ENCODE measurements at places on chromosomes 5 and 9.

DNA sequence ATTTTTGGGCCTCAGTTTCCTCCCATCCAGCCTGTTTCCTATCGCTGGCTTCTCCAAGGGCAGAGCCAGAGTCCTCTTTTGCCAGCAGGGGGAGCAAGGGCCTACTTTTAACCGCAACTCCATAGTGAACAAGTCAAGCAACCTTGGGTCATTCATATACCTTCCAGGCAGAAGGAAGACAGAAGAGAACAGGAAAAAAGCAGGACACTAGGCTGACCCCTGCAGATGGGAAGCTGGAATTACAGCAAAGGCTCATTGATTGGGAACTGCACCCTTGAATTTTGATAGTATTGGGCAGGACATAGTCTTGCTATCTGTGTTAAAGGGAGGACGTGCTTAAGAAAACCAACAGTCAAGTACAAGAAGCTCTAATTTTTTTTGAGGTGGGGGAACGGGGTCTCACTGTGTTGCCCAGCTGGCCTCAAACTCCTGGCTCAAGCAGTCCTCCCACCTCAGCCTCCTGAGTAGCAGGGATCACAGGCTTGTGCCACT is 30.1 kb downstream of the QRFP start:
- peak; percentile 69 for DNase-seq

GRCh38 chr9:37967014-37967760 is 63.3 kb upstream of the SLC25A51 start:
- DNase-seq, result no peak

GRCh38 chr5:137346281-137346680 is 152.8 kb downstream of the SPOCK1 start:
- DNase-seq, result no peak

DNA sequence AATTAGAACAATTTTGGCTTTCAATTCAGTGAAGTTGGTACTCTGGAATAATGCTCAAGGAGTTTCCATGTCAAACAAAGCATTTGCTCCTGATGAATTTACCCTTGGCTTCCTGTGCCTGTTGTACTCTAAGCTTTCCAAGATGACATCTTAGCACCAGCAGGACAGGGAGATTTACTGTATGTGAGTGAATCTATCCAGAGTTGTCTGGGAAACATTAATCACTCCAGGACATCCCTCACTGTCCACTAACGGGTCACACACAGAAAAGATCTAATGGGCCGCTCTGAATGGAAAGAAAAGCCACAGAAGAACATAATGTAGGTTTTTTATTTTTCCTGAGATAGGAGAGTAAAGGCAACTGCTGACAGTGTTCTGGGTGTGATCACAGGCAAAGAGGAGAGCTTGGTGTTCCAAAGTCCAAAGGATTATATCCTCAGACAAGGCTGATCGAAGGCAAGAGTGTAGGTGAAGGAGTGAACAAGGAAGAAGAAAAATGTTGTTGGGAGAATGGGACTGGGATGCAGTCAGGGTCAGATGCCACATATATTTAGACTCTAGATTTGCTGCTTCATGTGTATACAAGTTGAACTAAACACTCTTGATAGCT is 167.7 kb upstream of the RPS23 start:
- no peak for DNase-seq

- DNase-seq, result peak; percentile 87
These were observed 1.6 kb upstream of the ANXA2R start for GRCh38 chr5:43041669-43042175.

DNA sequence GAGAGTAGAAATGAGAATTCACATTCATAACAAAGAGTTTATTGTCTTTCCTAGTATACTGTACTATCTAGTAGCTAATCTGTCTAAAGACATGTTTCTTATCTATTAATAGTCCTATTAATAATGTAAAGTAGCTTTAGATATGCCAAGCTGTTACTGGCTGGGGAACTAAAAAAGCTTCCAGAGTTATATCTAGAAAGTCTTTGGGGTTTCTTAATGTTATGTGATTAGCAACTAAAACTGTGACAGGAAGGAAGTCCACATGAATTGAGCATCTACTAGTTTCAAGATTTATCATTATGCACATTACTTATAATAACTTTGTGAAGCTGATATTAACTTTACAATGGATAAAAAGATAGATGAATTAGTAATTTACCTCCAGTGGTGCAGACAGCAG is 122.7 kb upstream of the CDKN2B start:
- no peak for DNase-seq

- no peak for DNase-seq
These were observed 47.8 kb upstream of the FYB1 start for GRCh38 chr5:39267186-39267585.

GRCh38 chr9:128254855-128255759 is 20.7 kb downstream of the GOLGA2 start:
- DNase-seq, result no peak

DNA sequence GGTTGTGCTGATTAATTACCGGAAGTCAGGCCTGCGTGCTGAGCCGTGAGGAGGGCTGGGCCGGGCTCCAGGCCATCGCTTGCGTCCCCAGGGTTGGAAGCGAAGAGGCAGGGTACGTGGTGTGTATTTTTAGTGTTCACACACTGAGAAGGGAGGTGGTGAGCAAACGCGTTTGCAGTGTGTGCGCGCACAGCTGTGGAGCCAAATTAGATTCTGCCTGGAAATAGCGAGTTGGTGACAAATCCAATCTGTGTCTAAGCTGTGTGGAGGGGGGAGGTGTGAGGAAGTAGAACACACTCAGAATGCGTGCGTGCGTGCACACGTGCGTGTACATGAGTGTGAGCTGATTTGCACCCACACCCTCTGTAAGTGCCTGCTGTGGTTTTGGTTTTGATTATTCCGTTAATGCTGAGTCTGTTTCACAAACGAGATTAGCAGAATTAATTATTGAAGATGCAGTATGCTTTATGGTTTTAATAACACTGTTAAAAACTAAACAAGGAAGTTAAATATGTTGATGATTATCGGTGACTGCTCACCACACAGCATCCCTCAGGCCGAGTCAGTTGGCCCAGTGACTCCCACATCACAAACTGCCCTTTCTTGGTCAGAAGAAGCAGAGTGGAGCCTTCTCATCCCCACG is 111.8 kb upstream of the FCN2 start:
- no peak for DNase-seq

- no peak for DNase-seq
These were observed 134.0 kb upstream of the TARS1 start for GRCh38 chr5:33306758-33307157.

DNA sequence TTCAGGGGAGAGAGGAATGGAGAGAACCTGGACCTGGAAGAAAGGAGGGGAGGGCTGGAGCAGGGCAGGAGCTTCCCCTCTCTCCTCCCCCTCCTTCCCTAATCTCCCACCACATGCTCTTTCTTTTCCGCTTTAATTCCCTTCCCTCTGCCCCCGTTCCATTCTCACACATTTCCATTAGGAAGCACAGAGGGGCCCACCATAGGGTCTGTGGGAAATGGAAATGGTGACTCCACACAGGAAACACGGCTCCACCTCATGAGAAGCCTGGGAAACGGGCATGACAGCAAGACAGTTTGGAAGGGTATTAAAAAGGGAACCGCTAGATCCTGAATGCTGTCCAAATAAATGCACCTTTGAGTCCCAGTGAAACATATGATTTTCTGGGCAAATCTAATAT is 64.9 kb upstream of the ENTREP1 start:
- no peak for DNase-seq

GRCh38 chr5:146082798-146083197 is 22.6 kb downstream of the PLAC8L1 start:
- no peak for DNase-seq

DNA sequence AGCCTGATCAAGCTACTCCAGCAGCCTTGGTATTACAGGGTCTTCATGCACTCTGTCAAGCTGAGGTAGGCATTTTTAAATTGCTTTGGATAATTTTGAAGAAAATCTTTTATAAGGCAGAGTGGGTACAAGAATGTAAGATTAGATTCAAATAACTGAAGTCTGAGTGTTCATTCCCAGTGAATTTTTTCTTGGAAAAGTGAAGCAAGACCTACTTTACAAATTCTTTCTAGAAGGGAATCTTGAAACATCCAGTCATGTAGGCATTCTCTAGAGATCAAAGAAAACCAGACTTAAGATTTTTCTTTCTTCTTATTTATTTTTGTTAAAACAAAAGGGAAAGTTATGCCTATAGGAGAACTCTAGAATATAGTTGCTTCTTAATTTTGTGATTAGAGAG is 139.0 kb downstream of the FOCAD start:
- no peak for DNase-seq

DNA sequence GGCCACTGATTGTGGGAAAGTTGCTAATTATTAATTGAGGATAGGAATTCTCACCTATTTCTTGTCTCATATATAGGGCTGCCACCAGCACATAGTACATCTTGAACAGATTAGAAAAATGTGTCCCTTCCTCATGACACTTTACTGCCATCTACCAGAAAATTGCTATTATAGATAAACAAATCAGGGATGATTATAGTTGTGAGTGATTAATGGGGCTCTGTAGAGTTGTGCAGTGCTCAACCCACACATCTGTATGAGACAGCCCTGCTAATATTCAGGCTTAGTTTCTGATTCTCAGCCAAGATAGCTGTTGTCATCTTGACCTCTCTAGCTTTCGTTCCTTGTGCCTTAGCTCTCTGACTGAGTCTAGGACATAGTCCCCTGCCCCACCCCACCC is 373.3 kb downstream of the TLE4 start:
- DNase-seq, result no peak

DNA sequence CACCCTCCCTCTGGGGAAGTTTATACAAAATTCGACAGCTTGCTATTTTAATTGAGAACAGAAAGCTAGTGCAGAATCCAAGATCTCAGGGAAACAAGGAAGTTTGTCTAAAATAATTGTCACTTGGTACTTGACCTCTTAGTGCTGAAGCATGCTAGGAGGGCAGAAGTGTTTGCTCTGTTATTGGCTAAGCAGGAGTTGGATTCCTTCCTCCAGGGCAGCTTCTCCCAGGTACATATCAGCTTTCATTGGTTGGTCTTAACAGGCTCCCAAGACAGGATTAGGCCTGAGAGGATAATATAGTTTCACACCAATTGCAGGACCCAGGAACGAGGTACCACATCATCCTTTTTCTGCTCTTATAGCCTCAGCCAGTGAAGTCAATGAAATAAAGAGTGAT is 432.8 kb downstream of the IRX1 start:
- no peak for DNase-seq

GRCh38 chr5:43421450-43422133 is 9.4 kb upstream of the CCL28 start:
- DNase-seq, result no peak

DNA sequence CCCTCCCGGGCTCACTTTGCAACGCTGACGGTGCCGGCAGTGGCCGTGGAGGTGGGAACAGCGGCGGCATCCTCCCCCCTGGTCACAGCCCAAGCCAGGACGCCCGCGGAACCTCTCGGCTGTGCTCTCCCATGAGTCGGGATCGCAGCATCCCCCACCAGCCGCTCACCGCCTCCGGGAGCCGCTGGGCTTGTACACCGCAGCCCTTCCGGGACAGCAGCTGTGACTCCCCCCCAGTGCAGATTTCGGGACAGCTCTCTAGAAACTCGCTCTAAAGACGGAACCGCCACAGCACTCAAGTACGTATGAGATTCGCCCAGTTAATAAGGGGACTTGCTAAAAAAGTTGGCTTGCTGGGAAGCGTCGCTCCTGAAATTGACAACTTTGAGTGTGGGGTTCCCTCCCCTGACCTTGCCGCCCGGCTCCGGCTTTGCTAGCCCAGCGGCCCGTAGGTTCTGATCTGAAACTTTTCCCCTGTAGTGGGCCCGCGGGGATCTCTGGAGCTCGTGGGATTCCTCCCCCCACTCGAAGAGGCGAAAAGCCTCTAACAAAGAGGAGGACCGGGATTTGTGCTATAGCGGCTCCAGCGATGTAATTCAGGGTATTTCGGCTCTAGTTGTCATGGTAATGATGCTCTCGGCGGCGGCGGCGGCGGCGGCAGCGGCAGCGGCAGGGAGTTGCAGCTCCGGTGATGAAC is 572 bp downstream of the NR4A3 start:
- DNase-seq, result peak; percentile 32

DNA sequence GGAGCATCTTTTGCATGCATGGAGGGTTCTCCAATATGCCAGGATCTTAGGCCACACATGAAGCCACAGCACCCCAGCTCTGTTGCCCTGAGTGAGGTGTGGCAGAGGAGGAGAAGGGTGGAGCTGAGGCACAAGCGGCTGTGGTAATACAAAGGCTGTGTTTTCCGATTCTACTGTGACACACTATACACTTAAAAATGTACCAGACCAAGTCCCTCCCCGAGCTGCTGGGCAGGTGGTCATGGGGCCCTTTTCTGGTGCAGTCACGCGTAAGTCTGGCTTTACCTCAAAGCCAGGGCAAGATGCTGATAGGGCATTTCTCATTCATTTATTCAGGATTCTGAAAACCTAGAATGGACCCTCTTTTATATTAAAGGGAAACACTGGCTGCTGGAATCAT is 3.7 kb downstream of the ADGRV1 start:
- DNase-seq, result no peak

- DNase-seq, result no peak
These were observed 14.5 kb downstream of the CCT5 start for GRCh38 chr5:10264604-10265003.

DNA sequence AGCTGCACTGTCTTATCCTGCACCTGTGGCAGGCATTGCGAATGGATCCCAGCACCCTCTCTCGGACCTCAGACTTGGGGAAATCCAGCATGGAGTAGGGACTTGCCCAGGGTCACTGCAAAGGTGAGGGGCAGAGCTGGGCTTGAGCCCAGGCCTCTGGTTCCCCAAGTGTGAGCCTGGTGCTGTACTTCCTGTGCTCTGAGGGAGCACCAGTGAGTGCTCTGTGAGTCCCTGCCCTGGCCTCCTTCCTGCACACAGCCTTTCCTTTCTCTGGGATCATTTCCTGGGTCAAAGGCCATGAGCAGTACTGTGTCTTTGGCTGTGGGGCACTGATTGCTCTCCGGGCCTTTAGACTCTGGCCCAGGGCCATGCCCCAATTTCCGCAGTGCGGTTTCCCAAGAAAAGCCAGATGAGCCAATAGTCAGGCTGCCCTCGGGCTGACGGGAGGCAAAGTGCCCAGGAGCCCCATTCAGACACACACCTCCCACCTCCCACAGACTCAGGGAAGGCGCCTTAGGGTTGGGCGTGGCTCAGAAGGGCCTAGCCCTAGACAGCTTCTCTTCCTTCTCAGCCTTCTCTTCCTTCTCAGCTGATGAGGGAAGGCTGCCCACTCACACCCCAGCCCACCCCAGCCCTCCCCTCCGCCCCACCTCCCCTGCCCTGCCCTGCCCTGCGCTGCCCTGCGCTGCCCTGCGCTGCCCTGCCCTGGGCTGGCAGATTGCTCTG is 23.3 kb upstream of the TRIM14 start:
- DNase-seq, result no peak

DNA sequence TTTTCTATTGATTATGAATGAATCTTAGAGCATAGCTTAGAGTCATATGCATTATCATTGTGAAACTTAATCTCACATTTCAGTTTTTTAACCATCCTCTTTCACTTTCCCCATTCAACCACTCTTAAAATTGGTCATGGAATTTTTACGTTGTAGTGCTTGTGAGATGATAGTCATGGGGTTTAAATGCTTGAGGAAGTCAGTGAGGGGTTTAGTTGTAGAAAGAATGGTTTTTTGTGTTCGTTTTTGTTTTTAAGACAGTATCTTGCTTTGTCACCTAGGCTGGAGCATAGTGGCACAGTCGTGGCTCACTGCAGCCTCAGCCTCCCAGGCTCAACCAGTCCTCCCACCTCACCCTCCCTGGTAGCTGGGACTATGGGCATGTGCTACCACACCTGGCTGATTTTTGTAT is 19.6 kb downstream of the UGCG start:
- DNase-seq, result no peak
